Activated CD8-positive, alpha-beta memory T cell treated with anti-CD3 and anti-CD28 coated beads, Interleukin-2, amount 50 U/mL, for 4 hours (primary cell): ENCODE measurements at places on chromosomes 3 and 15.

GRCh38 chr3:47464588-47464987 lies 11.2 kb downstream of the SCAP start:
- DNase-seq: no peak

DNA sequence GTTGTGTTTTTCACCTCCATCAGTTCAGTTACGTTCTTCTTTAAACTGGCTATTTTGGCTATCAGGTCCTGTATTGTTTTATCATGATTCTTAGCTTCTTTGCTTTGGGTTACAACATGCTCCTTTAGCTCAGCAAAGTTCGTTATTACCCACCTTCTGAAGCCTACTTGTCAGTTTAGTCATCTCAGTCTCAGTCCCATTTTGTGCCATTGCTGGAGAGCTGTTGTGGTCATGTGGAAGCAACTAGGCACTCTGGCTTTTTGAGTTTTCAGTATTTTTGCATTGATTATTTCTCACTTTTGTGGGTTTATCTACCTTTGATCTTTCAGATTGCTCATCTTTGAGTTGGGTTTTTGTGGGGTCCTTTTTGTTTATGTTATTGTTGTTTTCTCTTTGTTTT lies 151.3 kb downstream of the CFAP20DC start:
- no peak for DNase-seq

DNA sequence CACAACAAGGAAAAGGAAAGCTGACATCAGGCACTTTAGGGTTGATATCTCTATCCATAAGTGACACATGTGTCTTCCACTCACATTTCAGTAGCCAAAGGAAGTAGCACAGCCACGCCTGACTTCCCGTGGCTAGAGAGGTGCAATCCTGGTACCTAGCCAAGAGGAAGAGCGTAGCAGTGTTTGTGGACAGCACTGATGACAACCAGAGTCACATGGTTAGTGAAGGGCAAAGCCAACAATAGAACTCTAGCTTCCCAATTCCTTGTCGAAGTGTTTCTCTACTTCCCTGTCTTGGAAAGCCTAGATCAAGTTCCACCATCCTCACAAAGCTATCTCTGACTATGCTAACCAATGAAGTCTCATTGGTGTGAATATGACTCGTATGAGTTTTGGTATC lies 189.2 kb downstream of the RSL24D1 start:
- DNase-seq: no peak

- DNase-seq: no peak
Observed at GRCh38 chr15:37375519-37375918, 275.2 kb upstream of the MEIS2 start.

GRCh38 chr3:33807191-33807590 lies 8.8 kb downstream of the PDCD6IP start:
- no peak for DNase-seq

GRCh38 chr3:52086461-52086860 lies 30.1 kb upstream of the DUSP7 start:
- no peak for DNase-seq

GRCh38 chr3:146454796-146455195 lies 14.6 kb downstream of the PLSCR2 start:
- no peak for DNase-seq

DNA sequence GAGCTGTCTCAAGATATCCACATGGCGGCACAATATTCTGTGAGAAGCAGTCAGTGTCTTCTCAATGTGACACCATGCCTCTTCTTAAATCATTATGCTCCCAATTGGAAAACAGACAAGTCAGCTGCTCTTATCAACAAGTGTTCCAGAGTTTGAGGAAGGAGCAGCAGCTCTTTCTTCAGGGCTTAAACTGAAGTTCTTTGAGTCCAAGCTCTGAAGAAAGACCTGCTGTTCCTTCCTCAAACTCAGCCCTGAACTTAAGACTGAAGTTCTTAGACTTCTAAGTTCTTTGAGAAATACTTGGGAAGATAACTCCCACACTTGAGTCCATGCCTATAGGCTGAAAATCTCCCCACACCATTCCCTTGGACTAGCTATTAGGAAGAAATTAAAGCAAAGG lies 43.4 kb downstream of the NPTN start:
- no peak for DNase-seq

DNA sequence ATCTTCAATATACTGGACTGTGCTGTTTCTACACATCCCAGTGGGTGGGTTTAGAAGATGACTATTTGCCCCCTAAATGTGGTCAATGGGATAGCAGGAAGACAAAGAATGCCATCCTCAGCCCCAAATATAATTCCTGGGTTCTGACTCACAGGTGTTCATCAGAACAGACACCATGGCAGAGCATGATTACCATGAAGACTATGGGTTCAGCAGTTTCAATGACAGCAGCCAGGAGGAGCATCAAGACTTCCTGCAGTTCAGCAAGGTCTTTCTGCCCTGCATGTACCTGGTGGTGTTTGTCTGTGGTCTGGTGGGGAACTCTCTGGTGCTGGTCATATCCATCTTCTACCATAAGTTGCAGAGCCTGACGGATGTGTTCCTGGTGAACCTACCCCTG lies 3.0 kb downstream of the CXCR6 start:
- no peak for DNase-seq

DNA sequence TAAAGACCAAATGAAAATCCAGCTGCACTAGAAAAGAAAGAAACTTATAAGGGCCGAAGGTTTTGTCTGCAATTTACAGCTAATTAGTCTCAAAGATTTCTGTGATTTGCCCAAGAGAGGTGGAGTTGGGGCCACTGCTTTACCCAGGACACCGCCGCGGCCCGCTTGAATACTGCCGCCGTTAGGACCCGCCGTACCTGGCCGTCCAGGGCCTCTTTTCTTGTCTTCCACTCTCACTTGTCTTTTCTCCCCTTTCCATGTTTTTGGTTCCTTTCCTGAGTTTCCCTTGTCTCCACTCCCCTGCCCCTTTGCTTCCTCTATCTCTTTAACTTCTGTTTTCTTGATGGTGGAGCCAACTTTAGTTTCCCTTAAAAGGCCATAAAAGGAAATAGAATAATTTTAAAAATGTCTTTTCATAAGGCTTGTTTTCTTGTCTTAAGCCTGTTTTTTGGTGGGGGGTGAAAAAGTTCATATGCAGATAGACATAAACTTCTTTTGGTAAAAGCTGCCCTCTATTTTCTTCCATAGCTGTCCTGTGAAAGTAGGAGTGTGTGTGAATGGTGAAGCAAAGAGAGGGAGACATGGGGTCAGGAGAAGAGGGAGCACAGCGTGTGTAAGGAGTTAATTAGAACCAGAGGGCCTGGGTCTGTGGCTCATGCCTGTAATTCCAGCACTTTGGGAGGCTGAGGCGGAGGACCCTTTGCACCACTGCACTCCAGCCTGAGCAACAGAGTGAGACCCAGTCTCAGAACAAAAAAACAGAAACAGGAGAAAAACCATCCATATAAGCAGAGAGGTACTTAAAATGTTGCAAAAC lies 16.0 kb upstream of the CCNL1 start:
- DNase-seq: no peak

GRCh38 chr3:102484363-102484762 lies 49.5 kb downstream of the ZPLD1 start:
- DNase-seq: no peak

DNA sequence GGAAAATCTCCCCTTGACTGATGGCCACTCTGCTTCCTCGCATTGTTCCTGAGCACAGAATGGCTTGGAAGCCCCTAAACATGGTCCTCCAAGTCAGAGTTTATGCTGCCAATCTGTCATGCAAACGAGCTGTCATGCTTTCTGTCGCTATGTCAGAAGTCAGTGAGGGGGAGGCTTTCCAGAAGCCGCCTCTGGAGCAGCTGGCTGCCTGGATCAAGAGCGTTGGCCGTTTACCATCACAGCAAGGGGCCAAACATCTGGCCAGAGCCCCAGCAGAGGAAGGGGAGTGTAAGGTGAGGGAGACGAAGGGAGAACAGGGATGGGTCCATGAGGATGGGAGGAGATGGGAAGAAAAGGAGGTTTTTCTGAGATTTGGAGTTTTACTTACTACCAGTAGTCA lies 372.6 kb upstream of the NR2F2 start:
- no peak for DNase-seq

DNA sequence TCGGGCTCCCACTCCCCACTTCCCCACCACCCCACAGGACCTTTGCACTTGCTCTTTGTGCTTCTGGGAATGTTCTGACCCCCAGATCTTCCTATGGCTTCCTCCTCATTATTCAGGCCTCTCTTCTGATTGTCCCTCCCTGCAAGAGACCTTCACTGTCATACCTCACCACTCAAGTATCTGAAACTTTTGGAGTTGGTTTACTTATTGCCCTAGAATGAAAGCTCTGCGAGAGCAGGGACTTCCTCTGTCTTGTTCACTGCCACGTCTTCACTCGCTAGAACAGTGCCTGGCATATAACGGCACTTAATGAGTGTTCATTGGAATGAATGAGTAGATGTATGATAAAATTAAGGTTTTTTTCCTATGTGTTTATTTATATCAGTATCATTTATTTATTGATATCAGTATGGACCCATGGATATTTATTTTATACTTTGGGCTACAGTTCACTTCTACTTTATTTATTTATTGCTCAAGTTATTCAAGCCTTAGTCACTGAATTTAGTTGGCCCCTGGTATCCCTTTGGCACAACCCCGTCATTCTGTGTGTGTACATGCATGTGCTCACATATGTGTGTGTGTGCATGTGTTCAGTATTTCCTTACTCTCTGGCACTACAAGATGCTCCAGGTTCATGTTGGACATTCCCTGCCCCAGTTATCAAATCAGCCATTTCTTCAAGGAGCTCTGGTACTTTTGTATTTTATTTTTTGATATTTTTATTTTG lies 197.6 kb downstream of the THSD4 start:
- no peak for DNase-seq

GRCh38 chr3:101900316-101900715 lies 51.0 kb downstream of the NFKBIZ start:
- DNase-seq: no peak

DNA sequence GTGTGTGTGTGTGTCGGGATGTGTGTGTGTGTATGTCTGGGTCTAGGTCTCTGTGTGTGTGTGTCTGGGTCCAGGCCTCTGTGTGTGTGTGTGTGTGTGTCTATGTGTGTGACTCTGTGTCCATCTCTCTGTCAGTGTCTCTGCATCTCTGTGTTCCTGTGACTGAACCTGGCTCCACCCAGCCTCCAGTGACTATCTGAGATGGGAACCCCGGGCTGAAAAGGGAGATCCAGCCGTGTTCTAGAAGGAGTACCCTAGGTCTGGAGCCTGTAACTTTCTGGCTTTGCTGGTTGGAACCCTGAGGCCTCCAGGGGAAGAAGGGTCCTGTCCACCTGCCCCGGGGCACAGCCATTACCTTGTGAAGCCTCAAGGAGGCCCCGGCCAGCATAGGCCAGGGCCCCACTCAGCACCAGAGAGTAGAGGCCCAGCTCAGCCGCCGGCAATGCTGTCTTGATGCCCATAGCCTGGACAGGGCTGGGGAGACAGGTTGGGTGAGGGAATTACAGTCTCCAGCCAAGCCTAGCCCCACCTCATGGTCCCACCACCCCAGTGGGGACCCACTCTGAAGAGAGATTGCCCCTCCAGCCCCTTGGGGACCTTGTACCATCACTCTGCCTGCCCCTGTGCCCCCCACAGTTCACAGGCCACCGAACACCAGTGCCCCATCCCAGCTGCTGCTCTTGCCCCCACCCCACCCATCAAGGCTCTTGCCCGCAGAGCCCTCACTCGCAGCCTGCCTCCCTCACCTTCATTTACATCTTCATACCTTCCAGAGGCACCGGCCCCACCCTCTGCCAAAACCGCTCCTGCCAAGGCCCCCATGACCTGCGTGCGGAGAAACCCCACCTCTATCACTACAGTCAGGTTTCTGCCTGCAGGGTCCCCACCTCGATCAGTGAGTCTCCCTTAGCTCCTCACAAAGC lies 2.0 kb downstream of the HHATL start:
- DNase-seq: no peak

DNA sequence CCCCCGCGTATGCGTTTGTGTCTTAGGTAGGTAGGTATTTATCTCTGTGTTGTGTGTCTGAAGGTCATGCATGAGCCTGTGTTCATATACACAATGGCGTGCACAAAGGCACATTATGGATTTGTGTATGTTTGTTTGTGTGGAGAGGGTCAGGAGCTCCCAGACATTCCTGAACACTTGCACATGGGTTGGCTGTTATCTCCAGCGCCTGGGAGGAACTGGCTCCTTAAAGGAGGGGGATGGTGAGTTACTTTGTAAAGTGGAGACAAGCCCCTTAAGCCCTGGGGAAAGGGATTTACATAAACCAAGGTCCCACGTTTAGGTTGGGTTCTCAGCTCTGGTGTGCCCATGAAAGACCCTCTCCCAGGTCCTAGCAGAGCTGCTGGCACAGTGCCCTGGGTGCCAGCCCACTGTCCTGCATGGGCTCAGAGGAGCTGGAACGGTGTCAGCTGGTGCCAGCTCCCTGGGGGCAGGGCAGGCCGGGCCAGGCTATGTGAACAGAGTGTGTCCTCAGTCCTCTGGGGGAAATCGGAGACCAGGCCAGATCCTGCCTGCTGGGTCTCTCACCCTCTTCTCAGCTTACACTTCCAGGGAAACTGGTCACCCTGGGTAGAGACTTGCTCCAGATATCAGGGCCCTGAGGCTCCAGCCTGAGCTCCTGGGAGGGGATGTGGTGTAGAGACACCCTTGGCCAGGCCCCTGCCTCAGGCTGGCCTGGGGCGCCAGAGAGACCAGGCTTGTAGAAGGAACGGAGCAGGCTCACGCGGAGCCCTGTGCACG lies 25.1 kb downstream of the SNX33 start:
- no peak for DNase-seq

DNA sequence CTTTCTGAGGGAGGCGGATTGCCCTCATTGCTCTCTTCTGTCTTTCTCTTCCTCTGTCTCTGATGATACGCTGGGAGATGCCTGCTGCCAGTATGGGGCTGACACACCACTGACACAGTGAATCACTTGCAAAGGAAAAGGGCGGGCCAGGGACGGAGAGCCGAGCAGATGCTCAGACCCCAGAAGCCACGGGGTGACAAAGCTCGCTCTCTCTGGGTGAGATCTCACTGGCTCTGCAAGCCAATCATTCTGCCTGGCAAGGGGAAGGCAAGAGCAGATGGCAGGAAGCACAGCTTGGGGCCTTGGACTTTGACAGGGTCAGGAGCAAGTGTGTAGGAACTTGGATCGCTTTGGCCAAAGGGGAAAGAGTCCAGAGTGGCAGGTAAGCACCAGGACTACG lies 198.7 kb downstream of the NTRK3 start:
- no peak for DNase-seq
